ENCODE measurements at places on chromosomes 12 and 14.

- DNase-seq: no peak
Measured at GRCh38 chr14:45204241-45204640, 48.8 kb downstream of the MIS18BP1 start.

DNA sequence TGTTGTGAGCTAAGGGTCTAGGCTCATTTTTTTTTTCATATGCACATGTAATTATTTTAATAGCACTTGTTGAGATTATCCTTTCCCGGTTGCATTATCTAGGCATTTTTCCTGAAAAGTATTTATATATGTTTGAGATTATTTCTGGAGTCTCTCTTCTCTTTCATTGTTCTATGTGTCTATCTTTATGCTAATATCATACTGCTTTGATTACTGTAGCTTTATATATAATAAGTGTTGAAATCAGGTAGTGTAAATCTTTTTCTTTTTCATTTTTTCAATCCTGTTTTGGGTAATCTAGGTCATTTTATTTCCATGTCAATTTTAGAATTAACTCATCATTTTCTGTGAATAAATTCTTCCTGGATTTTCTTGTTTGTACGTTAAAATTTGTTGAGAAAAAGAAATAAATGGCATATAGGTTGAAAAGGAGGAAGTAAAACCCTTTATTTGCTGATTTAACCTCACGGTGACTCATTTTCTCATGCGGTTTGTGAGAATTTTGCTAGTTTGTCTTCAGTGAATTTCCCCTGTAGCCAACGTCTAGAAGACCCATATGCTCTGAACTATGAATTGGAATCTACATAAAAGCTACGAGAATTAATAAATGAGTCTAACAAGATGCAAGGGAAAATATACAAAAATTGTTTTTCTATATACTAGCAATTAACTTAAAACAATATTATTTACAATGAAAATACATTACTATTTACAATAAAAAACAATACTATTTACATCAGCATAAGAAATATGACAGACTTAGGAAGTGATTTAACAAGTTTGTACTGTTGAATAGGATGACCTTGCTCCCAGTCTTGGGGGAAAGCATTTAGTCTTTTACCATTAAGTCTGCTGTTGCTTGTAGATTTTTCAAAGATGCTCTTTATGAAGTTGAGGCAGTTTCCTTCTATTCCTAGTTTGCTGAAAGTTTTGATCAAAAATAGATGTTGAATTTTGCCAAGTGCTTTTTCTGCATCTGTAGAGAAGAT, 105.0 kb downstream of the SNAPC1 start:
- DNase-seq: no peak

GRCh38 chr12:18320036-18320617, 58.8 kb downstream of the PIK3C2G start:
- DNase-seq: peak; percentile 54

DNA sequence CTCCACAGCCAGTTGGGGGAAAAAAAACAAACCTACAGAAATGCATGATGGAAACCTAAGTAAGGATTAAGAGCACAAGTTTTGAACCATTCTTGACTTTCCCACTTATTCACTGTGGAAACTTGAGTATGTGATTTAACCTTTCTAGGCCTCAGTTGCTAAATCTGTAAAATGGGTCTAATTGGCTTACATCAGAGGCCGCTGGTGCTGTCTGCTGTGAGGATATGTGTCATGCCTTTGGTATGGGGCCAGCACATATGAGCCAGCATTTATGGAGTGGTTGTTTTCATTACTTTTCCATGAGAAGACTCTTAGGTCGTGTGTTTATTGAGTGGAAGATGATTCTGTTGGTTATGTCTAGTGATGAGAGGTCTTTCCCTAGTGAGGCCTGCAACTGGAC, 102.4 kb downstream of the ESR2 start:
- DNase-seq: peak; percentile 23

GRCh38 chr12:119169150-119169549, 9.6 kb upstream of the HSPB8 start:
- no peak for DNase-seq

DNA sequence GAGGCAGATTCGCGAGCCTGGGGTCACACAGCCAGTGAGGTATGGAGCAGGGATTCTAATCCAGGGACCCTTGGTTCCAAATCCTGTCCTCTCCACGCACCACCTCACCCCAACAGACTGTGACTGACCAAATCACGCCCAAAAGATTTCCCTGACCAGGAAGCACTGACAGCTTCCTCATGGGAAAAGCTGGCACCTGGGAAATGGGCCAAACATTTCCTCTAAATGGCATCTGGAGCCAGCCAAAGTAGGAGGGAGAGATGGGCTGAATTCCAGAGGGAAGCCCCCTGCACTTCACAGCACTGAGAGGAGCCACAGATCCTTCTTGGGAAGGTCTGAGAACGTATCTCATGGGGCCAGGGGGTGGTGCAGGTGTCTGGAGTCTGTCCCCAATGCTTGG, 28.8 kb downstream of the CCDC92 start:
- no peak for DNase-seq

DNA sequence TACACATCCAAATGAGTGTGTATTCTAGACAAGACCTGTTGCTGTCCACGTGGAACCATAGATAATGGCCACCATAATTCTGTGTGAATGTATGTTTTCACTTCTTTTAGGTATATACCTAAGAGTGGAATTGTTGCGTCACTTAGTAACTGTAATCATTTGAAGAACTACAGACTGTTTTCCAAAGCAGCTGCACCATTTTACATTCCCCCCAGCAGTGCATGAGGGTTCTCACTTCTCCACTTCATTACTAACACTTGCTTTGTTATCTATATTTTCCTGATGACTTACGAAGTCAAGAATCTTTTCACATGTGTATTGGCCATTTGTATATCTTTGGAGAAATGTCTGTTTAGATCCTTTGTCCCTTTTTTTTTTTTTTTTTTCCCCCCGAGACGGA, 106.4 kb downstream of the SCFD1 start:
- DNase-seq: no peak

DNA sequence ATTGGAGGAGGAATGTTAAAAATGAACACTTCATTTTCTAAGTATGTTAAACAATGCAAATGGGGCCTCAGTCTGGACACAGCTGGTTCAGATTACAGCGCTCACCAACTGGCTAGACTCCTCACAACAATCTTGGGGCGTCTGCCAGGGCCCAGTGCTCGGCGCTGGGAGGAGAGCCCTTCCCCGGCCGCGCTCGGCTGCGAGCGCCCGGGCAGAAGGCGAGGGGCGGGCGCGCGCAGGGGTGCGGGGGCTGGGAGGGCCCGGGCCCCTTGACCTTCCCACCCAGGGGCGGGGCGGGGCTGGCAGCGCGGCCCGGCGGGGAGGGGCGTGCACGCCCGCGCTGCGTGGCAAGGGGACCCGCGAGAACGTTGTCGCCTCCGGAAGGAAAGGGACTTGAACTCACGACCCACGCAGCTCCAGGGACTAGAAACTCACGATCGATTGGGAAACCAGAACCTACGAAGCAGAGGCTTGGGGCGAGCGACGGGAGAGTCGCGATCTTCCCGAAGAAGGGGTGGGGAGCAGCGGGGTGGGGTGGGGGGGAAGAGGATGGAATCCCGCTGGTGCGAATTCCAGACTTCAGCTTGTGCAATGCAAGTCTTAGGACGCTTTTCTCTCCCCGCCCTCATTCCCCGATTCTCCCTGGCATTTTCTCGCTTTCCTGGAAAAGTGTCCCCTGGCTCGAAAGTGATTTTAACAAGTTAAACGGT, at the start of gene FBLN5:
TSS of gene FBLN5 (minus strand) at position 220 of the 710 bp plus-strand sequence. CDS start 465 bp downstream, outside the sequence.
- DNase-seq: peak; percentile 23

- no peak for DNase-seq
Measured at GRCh38 chr14:60346706-60347105, 97.7 kb downstream of the PPM1A start.

GRCh38 chr14:90319634-90320541, 11.9 kb downstream of the NRDE2 start:
- no peak for DNase-seq

DNA sequence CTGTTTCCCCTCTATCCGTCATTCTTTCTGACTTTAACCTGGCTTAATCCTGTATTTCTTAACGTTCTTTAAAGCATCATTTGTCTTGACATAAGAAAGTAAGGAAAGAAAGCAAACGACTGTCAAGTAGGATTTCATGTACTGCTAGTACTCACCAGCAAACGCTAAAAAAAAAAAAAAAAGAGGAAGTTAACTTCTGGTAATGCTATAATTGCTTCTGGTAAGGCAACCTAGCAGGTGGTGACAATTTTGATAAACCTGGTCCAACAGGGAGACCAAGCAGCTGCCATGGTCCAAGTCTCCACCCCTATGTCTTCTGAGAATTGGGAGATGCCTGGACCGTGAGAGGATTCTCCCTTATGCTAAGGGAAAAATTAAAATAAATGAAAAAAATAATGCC, 306.6 kb downstream of the DAD1 start:
- no peak for DNase-seq

All from kidney glomerular epithelial cell (primary cell).